ENCODE measurements at places on chromosomes 3 and 15. TPM values are rescaled to one million over a fixed set of nuclear protein-coding genes. Genes with fewer than 3 reads are reported as not detected.

The TMEM207 gene
- not detected for total RNA-seq

DNA sequence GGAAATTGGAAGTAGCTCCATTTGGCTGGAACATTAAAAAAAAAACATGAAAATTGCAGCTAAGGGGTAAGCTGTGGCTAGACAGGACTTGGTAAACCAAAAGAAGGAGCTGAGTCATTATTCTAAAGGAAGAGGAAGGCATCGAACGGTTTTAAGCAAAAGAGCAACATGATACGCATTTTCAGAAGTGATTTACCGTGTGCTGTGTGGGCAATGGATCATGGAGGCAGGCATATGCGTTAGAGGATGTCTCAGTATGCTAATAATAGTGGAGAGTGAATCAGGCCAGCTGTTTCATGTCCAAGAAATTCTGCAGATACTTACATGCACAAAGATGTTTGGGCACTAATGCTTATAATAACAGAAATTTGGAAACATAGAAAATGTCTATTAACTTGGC lies 409.1 kb upstream of the ATP11B start:
- no peak for DNase-seq

GRCh38 chr3:117200962-117201361 lies 491.4 kb downstream of the TUSC7 start:
- no peak for DNase-seq

DNA sequence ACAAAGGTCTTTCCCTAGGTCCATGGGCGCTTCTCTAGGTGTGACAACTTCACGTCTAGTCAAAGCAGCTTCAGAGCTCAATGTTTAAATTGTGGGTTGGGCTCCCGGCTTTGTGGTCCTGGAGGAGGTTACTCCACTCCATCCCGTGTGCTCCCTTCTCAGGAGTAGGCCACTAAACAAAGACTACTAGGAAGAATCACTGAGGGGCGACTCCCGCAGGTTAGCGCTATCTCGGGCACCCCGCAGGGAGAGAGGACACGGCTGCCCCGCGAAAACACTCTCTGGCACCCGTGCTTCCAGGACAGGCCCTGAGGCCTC lies 500 bp downstream of the PARP6 start:
- no peak for DNase-seq

DNA sequence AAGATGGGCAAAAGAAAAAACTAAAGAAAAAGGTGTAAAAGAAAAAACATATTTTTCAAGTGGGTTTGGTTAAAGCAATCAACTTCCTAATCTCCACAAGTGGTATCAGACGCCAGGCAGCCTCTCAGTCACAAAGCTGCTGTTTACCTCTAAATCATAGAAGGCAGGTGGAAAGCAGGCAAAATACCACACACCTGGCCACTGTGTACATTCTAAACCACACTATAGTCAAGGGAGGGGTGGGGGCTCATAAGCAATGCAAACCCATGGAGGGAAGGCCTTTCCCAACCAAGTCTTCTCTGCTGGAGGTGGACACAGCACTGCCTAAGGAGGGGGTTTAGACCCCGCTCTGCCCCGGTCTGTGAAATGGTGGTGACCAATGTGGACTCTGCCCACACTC lies 50.4 kb downstream of the MCF2L2 start:
- no peak for DNase-seq

Measured in heart left ventricle (tissue), 16 donors.